ENCODE measurements at places on chromosomes 7 and 10.

GRCh38 chr7:106770191-106770590 is 94.9 kb upstream of the PIK3CG start:
- DNase-seq, result no peak

DNA sequence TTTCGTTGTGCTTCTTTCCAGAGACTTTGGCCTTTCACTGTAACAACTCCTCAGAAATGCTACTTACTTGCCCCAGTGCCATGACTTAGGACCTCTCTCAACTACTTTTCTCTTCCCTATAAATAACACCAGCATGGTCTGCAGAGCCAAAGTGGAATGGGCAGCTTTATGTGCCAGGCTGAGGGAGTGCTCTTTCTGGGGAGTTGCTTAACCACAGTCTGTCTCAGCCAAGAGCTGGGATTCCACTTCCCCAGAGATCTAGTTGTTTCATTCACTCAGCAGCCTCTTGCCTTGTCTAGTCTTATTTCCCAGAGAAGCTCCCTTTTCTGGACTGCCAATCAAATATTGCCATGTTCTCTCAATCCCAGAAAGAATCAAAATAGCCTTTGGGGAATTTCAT is 912.2 kb downstream of the GRID1 start:
- no peak for DNase-seq

- no peak for DNase-seq
These were observed 12.4 kb upstream of the SEC24C start for GRCh38 chr10:73731588-73732375.

DNA sequence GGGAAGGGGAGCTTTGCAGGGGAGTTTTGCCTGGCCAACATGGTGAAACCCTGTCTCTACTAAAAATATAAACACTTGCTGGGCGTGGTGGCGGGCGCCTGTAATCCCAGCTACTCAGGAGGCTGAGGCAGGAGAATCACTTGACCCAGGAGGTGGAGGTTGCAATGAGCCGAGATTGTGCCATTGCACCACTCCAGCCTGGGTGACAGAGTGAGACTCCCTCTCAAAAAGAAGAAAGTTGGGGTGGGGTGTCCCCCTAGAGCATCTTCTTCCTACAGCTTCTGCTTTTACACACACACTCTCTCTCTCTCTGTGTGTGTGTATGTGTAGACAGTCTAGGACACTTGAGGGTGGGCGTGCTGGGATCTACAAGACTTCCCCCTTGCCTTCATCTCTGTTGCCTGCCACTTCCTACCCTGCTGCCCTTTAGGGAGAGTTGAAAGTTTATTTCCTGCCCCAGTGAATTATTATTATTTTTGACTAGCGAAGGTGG is 21.7 kb downstream of the PLAU start:
- DNase-seq, result no peak

DNA sequence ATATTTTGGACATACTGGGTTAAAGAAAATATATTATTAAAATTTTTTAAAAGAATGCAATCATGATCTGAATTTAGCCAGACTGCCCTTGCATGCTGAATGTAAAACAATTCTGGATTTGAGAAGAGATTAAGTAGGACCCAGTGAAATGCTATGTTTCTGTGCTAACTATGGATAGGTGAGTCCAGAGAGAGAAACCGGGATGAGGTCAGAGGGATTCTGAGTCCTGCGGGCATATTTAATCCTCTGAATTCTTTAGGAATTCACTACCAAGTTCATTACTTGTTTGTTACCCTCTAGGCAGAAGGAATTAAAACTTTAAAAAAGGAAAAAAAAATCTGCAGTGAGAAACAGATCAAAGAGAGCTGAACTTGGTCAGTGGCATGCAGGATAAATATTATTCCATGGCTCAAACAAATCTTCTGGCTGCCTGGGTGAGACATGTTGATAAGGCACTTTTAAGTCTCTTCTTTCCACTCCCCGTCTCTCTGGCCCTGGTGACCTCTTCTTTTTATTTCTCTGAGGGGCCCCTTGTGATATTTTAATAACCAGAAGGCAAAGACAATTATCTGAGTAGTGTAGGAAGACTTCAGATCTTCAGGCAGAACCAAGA is 50.2 kb upstream of the LYZL1 start:
- DNase-seq, result no peak

All from retina (tissue), 1 donor.